ENCODE measurements at places on chromosomes 2 and 18.

GRCh38 chr2:155502766-155503165 is 804.3 kb downstream of the KCNJ3 start:
- DNase-seq, result no peak

DNA sequence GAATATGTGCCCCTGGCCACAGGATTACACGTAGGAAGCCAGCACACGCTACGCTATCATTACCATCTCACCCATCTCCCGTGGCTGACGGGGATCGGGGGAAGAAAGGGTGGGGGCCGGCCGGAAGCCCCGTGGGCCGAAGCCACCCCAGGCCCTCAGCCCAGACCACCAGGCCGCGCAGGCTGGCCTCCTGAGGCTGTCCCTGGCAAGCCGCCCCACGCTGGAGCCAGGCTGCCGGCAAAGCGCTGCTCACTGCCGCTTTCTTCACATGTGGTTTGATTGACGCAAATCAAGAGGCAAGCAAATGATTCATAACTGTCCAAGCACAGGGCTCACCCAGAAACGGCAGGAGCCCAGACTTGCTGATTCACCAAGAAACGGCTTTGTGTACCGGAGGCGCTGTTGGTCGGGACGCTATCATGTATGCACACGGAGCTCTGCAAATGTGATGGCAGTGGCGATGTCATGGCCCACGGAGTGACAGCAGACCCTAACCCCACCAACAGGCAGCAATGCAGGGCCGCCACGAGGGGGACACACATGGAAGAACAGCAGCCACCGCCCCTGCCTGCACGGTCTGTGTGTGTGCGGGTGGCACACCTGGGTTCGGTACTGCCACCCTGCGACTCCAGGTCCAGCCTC is 125.7 kb downstream of the HDAC4 start:
- DNase-seq, result peak; percentile 86

- DNase-seq, result peak; percentile 3
Measured at GRCh38 chr2:191728750-191729624, 51.1 kb downstream of the NABP1 start.

- no peak for DNase-seq
Measured at GRCh38 chr2:100423631-100424030, 6.2 kb upstream of the CHST10 start.

GRCh38 chr2:126885751-126886210 is 12.9 kb upstream of the TEX51 start:
- DNase-seq, result no peak

DNA sequence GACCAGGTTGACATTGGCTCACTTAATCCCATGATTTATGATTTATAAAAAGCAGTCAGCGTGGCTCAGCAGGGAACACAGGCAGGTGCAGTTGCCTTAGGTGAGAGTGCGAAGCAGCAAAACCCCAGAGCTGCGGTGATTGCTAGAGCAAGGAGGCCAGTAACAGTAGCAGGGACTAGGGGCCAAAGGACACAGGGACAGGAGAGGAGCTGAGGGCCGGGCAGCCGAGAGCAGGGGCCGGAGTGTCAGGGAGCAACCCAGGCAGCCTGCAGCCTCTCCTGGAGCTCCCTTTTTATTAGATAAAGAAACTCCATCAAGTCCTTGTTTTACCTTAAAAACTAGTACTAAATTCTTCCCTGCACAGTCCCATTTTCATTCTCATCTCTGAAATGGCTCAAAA is 4.3 kb downstream of the MC2R start:
- no peak for DNase-seq

- peak; percentile 0 for DNase-seq
Measured at GRCh38 chr2:133641497-133641896, 73.2 kb upstream of the NCKAP5 start.

DNA sequence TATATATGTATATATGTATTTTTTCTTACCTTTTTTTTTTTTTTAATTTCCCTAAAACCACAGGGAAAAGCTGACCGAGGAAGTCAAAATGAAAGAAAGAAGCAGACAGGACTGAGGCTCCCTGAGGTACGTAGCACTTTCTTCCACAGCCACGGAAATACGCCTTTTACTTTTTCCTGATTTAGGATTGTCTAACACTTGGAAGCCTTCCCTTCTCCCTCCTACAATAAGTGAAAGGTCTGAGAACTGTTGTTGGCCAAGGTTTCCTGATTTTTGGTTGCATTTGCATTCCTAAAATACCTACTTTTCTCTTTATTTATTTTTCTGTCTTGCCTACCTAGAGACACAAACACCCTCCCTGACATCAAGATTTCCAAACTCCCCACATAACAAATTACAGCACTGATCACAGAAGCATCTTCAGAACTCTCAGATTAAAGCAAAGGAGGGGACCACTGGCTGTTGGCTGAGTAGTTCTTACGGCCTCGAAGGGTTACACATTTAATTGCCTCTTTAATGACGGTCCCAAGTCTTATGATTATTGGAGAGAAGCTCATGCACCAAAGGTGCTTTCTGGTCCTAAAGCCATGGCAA is 778.5 kb upstream of the FANCL start:
- no peak for DNase-seq

GRCh38 chr2:16615246-16615645 is 50.4 kb downstream of the CYRIA start:
- DNase-seq, result no peak

GRCh38 chr2:129178356-129178755 is 801.1 kb upstream of the RAB6C start:
- no peak for DNase-seq

- no peak for DNase-seq
Measured at GRCh38 chr2:146665800-146666199, 1179.0 kb upstream of the ACVR2A start.

- DNase-seq, result peak; percentile 23
Measured at GRCh38 chr2:73033142-73033765, 38.3 kb downstream of the SFXN5 start.

DNA sequence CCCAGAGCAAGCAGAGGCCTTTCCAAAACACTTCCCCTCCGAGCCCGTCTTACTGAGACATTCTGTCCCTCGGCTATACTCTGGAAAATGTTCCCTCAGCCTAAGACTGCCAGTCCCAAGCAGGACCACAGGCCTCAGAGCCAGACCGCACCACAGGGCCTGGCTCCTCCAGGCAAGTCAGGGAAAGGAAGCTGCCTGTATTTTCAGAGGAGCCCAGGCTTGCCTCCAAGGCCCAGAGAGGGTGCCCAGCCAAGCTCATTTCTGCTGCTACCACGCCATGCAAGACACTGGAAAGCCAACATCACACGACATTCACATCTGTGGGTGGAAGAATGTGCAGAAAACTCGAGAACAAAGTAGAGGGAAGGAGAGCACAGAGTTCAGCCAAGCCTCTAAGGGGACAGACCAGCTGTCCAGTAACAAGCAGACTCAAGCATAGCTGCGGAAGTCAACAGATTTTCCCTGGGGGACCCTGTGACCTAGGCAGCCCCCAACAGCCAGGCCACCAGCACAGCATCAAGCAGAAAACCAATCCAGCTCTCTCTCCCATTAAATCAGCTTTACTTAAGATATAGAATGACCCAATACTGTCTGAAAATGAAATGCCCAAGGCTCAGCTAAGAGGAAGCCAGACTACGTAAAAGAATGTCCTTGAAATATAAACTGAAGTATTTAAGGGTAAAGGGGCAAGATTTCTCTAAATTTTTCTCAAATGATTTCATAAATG is 123.9 kb downstream of the ZFP36L2 start:
- no peak for DNase-seq

DNA sequence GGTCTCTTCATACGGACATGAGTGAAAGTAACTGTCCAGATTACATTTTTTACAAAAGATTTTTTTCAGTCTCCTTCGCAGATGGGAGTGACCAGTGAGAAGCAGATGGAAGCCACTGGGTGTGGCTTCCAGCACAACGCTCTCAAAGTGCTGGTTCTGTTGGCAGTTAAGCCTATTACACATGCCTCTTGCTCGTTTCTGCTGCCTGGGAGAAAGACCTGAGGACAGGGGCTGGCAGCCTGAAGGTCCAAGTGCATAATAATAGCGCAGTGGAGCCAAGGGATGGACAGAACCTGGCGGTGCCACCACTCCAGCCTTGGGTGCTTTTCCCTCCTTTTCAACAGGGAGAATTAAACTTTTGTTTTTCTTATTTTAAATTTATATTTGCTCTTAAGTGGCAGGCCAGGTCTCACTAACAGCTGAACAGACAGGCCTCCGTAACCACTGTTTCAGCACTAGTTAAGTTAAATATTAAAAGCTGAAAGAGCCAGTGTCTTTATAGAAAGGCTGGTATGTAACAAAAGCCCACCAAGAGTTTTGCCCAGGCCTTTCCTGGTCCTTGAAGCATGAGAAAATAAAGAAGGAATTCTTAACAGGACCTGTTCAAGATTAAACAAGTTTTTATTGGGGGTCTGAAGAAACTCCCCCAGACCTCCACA is 1.2 kb upstream of the SKA1 start:
- no peak for DNase-seq

DNA sequence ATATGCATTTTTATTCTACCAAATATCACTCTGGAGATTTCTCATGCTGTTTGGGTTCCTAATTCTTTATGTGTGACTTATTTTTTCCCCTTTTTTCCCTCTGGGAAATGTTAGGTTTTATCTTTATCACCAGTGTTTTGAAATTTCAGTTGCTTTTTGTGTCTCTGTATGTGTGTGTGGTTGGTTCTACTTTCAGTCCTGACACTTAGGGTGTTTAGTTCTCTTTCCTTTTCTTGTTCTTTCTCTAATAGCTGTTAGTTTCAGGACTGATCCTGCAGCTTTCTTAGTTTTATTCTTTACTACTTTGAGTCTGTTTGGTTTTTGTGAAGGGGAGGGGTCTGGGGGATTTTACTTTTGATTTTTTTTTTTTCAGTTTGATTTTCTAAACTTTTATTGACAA is 23.1 kb downstream of the PPM1B start:
- DNase-seq, result no peak

GRCh38 chr2:7852546-7852945 is 829.3 kb upstream of the ID2 start:
- no peak for DNase-seq

DNA sequence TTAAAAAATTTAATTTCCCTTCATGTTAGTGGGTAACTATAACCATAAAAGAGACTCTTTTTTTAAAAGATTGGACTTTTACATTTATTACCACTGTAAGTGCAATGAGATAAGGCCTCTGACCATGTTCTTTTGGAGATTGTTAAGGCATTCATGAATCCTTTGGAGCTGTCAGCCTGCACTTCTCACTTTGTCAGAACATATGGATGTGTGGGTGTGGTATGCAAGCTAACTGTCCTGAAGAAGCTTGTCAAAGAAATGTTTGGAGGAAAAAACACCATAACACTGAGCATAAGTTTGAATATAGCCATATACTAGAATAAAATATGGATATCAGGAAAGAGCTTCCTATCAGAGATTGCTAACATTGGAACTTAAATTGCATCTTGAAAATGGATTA is 754.1 kb downstream of the DPP10 start:
- DNase-seq, result no peak

All from hematopoietic multipotent progenitor cell treated with erythropoietin and hydrocortisone succinate and interleukin-3 and kit ligand, for 4 days (in vitro differentiated cells).